ENCODE measurements at places on chromosomes 7 and 10. TPM values are rescaled to one million over a fixed set of nuclear protein-coding genes. Genes with fewer than 3 reads are reported as not detected.
A peak's percentile ranks its signal among the peaks of the same experiment; 100 is the strongest.

DNA sequence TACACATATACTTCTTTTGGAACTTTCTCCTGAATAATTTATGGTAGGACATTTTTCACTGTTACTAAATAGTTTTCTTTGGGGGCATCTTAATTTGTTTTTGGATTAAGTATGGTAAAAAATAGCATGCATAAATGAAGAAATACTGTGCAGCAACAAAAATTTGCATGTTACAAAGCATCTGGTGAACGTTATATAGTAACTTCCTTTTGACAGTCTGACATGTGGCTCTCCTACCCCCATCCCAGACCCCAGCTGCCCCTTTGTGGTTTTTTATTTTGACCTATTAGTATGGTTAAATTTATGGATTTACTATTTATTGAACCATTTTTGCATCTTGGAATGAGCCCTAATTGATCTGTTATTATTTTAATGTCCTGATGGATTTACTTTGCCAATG, 9.9 kb downstream of the TASOR2 start:
- DNase-seq = no peak

- DNase-seq = no peak
These were observed 517.0 kb downstream of the INHBA start for GRCh38 chr7:41185851-41186250.

- no peak for DNase-seq
These were observed 364.2 kb downstream of the AUTS2 start for GRCh38 chr7:69962186-69963065.

DNA sequence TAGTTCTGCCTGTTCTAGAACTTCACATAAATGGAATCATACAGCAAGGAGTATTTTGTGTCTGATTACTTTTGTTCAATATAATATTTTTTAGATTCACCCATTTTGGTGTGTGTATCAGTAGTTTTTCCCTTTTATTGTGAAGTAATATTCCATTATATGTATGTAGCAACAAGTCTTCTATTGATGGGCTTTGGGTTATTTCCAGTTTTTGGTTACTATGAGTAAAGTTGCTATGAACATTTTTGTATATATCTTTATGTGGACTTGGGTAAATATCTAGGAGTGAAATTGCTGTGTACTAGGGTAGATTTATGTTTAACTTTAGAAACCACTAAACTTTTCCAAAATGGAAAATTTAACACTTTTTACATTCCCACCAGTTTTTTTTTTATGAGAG, 35.7 kb downstream of the ADK start:
- no peak for DNase-seq

DNA sequence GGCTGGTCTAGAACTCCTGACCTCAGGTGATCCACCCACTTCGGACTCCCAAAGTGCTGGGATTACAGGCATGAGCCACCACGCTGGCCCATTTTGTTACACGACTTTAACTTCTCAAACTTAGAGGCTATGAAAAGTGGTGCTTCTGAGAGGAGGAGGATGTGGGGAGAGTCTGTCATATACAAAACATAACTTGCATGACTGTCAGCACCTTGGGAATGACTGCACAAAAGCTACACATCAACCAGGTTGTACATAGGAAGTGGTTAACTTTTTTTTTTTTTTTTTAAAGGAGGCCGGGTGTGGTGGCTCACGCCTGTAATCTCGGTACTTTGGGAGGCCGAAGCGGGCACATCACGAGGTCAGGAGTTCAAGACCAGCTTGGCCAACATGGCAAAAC, 43.4 kb upstream of the GSDME start:
- no peak for DNase-seq

GRCh38 chr10:130742941-130743675, 568.4 kb downstream of the TCERG1L start:
- no peak for DNase-seq

DNA sequence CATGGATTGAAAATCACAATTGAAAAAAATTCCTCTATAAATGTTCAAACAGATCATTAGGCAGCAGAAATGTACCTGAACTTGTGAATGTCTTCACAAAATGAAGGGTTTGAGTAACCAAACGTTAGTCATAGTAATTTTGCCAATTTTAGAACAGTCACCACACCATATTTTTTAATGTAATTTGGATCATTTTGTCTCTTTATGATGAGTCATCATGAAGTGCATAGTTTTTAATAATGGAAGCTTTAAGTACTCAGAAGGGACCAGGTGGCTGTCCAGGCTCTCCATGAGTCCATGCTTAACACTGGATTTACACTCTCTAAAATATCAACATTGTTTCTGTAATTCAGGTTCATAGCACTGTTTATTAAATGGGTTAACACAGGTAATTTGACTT, 219.2 kb downstream of the ETV1 start:
- DNase-seq = no peak

DNA sequence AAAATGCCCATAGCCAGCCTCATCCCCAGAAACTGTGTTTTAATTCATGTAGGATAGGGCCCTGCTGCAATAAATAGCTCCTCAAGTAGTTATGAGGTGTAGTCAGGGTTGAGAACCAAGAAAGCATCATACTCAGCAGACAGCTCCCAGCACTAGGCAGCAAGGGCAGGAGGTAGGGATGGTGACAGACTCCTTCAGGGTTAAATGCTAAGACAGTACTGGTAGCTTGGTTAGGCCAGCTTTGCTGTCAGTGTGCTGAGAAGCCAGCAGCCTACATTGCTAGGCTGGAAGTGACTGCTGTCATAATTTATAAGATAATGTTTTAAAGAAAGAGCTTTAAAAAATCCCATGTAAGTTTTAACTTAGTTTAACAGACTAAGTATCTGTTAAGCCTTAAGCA, 113.9 kb upstream of the IMMP2L start:
- DNase-seq = no peak

DNA sequence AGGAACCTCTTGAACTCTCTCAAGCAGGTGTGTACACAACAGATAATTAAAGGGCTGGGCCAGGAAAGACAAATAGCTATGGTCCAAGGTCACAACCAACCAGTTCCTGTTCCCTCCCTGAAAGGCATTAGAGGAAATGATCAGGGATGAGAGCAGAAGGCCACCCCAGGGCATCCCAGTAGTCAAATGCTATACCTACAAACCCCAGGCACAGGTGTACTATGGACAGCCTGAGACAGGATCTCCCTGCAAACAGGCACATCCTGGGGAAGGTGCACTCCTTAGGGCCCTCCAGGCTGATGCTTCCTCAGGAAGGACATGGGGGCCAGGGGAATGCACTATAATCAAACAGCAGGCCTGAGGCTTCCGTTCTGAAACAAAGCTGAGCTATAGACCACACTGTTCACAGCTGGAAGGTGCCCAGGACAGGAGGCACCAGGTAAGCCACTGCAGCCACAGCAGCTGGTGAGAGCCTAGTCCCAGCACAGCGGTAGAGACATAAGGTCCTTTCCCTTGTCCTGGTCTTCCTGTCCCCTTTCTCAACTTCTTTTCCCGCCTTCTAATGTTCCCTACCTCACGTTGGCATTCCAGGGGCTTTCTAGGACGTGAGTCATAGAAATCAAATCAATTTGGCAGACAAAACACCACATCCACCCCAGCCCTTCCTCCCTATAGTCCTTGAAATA, 13.3 kb downstream of the PARP12 start:
- peak; percentile 84 for DNase-seq

GRCh38 chr10:132336064-132336746, 4.2 kb downstream of the LRRC27 start:
- no peak for DNase-seq

GRCh38 chr7:151085329-151085690, 965 bp upstream of the AGAP3 start:
- no peak for DNase-seq

Gene SLC39A12
- under 0.01 TPM for total RNA-seq

GRCh38 chr7:95340491-95340890, 16.2 kb upstream of the PON1 start:
- DNase-seq = no peak

GRCh38 chr7:28296571-28297483, 115.5 kb upstream of the CREB5 start:
- DNase-seq = peak; percentile 48

DNA sequence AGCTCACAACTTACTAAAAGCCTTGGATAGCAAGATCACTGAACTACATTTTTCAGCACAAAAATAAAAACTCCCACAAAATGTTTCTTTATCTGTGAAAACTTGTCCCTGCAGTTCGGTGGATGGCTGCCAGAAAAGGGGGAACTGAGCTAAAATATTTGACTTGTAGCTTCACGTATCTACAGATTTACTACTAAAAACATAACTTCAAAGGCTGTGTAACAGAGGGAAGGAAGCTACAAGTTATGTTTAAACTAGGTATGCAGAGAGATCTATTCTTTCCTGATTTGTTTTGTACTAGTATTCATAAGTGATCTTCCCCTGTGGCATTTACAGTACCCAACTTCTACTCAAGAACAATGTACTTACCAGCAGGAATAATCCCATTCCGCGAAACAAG, 25.1 kb downstream of the SGCE start:
- DNase-seq = no peak

DNA sequence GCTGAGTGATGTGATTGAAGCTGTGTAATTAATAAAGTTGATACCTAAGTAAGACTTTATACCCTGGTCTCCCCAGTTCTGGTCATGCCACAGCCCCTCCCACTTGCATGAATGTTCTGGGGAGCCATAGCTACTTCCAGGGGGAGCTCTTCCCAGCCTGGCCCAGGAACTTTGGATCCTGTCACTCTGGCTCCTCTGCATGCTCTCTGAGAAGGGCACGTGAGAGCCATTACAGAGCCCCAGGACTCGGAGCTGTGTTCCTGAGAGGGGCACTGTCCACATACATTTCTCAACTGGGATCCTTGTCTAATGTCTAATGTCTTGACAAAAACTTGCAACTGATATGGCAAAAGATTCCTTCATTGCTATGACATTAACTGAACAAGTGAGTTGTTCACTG, 173.9 kb upstream of the NPY start:
- DNase-seq = no peak

Gene DEPP1
- 174 TPM for total RNA-seq

DNA sequence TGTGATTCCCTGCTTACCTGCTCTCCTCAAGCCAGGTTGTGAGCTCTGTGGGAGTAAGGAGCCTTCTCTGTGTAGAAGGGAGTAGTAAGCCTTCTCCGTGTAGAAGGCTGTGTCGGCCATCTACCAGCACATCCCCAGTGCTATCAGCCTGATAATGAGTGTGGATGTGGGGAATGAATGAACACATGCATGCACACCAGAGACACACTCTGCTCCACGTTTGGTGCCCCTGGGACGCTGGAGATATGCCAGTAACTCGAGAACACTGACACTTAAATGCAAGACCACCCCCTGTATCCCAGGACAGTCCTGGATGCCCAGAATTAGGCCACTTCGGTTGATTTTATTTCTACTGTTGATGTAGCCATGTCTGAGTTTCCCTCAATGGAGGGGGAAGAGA, 21.1 kb upstream of the GPR26 start:
- DNase-seq = no peak

DNA sequence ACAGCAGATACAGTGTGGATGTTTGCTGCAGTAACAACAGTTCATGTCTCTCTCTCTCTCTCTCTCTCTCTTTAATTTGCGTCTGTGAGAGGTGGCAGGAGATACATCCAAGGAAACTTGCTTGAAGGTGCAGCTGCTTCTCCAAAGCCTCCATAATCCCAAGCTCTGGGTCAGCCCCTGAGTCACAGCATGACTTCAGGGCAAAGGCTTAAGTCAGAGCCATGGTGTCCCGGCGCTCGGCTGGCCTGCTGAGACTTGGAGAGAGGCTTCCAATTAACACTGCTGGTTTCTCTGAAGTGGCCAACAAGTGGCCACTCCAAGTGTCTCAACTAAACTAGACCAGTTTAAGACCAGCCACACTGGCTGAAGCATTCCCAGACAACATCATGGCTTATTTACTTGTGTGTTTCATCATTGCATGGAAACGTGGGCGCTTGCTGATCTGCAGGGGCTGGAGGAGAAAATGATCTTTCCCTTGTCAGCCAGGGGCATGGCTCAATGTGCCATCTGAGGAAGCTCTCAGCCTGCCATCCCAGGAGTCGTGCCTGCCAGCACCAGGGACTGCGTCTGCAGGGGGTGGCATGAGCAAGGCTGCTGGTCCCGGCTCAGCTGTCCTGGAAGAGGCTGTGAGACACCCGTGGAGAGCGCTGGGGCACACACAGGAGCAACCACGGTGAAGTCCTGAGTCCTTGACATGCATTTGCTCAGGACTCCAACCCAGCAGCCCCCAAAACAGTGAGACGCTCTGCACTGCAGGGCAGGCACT, 254.2 kb downstream of the COBL start:
- no peak for DNase-seq

GRCh38 chr7:151352512-151352911, 10.9 kb downstream of the NUB1 start:
- no peak for DNase-seq

DNA sequence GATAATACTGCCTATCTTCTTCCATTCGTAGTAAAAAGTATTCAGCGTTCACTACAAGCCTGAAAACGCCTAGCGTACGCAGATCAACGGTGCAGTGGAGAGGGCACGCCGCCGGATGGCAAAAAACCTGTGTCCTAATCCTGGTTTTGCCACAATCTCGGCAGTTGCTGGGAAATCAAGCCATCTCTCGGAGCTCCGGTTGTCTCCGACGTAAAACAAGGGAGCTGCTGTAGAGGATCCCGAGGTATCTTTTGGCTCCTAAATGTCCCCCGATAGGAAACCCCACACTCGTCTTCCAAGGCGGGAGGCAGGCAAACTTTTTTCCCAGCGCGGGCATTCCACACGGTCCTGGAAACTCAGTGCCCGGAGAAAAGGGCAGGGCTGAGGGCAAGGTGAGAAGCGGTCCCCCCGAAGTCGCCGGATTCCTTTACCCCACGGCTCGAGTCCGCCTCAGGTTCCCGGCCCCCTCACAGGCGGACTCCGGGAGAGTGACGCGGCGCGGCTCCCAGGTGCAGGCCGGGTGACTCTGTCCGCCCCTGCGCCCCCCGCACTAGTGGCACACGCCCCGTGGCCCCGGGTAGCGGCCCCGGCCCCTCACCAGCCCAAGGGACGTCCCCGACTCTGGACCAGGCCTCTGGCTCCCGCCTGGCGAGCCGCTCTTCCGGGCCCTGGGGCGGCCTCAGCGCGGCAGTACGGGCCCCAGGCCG, 649 bp downstream of the IDE start:
- DNase-seq = peak; percentile 66

DNA sequence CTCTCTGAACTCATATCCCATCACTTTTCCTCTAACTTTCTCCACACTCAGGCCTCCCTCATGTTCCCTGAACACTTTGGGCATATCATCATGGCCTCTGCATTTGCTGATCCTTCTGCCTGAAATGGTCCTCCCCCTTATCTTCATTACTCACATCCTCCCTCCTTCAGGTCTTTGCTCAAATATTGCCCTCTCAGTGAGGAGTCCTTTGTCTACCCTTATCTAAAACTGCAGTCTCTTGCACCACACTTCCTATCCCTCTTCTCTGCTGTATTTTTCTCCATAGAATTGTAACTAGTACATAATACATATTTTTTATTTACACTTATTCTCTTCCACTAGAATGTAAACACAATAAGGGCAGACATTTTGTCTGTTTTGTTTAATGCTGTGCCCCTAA, 41.7 kb downstream of the DNAJC1 start:
- DNase-seq = peak; percentile 23

- DNase-seq = no peak
These were observed 12.0 kb downstream of the CACUL1 start for GRCh38 chr10:118742782-118743181.

Gene SCART1
- 0.28 TPM for total RNA-seq

Gene TUBB8
- 0.09 TPM for total RNA-seq

Data from dermis blood vessel endothelial cell (primary cell).